NCI-H2107 (cell line): ENCODE measurements at places on chromosomes 11 and 22.

GRCh38 chr11:9396752-9397151 is 12.3 kb downstream of the IPO7 start:
- no peak for DNase-seq

DNA sequence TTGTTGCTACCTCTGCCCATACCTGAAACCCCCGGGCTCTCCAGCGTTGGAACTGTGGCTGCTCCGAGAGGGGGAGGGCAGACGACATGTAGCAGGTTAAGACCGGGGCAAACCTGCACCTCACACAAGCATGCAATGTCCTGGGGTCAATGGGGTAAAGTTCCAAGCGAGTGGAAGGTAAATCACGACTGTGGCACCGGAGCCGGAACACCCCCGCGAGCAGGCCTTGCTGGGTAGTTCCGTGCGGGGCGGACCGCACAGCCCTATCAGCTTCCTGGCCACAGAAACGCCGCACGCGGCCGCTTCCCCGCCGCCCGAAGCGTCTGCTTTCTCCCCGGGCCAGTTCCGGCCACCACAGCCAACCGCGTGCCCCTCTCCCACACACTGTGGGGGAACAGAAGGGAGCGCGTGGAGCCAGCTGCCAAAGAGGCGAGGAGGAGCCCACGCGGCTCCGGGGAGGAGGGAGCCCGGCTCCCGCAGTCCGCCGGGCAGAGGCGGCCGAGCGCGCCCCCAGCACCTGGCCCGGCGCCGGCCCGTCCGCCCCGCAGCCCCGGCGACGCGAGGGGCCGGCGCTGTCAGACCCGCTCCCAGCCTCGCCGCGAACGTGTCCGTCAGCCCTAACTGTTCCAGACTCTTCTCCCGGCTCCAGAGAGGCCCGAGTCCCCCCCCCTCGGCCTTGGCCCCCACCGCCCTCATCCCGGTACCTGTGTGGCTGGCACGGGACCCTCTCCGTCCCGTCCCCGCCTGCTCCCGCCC is 1.6 kb downstream of the SPTBN2 start:
- DNase-seq, result no peak

- no peak for DNase-seq
Measured at GRCh38 chr11:94447149-94447548, 45.9 kb upstream of the GPR83 start.

GRCh38 chr11:14751975-14752407 is 108.4 kb downstream of the PDE3B start:
- DNase-seq, result no peak

GRCh38 chr22:19645391-19645790 is 68.9 kb upstream of the SEPTIN5 start:
- DNase-seq, result no peak

- DNase-seq, result no peak
Measured at GRCh38 chr11:95101935-95102334, 12.3 kb downstream of the ENDOD1 start.

DNA sequence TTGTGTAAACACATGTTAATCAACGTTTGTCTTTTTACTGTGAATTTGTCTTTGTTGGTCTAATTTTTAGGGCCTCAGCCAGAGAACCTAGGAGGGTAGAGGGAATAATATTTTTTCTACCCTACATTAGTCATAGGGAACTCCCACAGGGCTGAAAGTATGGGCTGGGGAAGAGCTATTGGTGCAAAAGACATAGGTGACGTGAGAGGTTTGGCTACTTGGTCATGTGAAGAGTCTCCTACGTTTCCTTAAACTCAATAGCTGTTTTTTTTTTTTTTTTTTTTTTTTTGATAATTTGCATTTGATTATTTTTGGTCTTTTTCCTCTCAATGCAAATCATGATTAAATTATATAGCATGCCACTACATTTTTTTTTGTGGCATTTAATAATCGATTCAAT is 15.9 kb upstream of the MMP7 start:
- DNase-seq, result no peak

- DNase-seq, result no peak
Measured at GRCh38 chr11:26584818-26585217, 12.8 kb upstream of the MUC15 start.

DNA sequence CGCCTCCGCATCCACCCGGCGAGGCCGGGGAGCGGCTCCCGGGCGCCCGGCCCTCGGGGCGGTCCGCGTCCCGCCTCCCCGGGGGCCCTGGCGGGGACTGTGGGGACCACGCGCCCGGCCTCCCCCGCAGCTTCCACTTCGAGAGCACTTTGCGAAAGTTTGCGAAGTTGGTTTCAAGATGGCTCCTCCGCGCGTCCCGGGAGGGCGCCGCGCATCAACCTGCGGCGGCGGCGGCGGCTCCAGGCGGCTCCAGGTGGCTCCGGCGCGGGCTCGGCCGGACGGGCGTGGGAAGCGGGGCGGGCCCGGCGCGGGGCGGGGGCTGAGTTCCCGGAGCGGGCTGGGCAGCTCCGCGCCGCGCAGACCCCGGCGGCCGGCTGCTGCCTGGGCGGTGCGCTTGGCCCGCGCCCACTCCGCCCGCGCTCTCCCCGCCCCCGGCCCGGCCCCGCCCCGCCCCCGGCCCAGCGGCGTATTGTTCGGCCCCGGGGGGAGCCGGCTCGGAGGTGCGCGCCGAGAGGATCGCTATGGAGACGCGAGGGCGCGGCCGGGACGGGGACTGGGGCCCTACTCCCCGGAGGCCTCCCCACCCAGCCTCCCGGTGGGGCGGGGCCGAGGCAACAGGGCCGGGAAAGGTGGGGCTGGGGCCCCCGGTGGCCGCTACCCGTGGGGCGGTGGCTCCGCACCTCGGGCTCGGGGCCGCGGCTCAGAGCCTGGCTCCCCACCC is at the start of gene CELSR1:
Gene CELSR1 (minus strand): TSS at position 396 of the 721 bp plus-strand sequence. CDS start 450 bp downstream, outside the sequence.
- DNase-seq, result no peak

DNA sequence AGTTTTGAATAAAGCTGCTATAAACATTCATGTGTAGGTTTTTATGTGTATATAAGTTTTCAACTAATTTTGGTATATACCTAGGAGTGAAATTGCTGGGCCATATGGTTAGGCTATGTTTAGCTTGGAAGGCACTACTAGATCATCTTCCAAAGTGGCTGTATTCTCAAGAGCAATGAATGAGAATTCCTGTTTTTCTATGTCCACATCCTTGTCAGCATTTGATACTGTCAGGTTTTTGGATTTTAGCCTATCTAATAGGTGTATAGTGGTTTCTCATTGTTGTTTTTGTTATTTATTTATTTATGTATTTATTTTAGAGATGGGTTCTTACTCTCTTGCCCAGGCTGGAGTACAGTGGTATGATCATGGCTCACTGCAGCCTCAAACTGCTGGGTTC is 26.3 kb upstream of the CLTCL1 start:
- DNase-seq, result no peak
